ENCODE measurements at places on chromosomes 2 and 18.

DNA sequence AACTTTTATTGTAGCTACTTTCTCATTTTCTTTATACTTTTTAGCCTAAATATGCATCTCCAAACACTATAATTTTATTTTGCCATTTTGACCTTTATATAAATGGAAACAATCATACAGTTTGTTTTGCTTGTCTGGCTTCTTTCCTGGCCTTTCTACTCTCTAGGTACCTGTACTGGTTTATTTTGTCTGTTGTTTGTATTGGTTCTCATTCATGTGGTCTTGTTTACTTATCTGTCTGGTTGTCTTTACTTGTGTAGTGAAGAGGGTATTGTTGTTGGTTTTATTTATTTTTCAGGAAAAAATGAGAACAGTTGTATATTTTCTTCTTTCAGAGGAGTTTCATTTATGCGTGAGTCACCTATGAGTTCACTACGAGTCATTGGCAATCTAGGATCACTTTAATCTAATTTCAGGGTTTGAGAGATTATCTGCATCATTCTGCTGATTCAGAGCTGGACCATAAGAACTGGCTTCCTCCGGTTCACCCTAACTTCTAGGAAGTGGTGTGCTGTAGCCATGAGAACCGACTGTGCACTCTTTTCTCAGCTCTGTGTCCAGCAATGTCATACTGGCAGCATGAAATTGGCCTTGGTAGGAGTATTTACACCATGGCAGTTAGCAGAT, 33.1 kb upstream of the HDAC4 start:
- DNase-seq, result no peak

DNA sequence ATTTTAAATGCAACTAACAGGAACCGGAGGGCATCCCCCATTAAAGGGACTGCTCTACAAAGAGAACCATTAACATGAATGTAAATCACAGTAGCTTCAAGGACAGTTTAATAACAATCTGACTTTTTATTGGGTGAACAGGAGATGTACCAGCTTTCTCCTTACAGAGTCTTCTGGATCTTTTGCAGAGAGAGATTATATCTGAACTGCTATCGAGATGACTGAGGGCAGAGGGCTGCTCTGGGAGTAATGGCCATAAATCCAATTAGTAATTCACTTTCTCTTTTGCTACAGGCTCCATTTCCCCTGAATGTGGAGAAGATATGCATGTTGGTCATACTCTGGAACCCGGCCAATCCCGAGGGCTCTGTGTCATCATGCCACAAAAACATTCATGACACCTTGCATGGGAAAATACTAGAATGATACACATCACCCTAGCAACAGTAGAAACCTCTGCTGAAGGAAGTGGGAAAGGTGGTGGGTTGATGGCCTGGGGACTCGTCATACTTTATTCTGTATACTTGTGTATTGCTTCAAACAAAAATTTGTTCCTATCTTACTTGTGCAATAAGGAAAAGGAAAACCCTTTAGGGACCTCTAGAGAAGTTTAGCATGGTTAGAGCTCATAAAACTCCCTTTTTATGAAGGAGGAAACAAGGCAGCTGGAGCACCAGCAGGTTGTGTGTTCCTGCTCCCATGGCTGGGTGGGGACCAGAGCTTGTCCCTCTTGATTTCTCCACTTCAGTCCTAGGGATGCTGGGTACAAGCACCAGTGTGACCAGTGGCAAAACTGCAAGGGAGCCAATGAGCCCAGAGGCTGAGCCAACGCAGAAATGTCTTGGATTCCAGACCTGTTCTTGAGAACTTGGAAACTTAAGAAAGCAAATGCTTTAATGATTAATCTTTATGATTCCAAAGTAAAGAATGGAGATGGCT, 26.0 kb downstream of the CTAGE1 start:
- peak; percentile 78 for DNase-seq

GRCh38 chr2:160372585-160372984, 121.0 kb downstream of the RBMS1 start:
- no peak for DNase-seq

DNA sequence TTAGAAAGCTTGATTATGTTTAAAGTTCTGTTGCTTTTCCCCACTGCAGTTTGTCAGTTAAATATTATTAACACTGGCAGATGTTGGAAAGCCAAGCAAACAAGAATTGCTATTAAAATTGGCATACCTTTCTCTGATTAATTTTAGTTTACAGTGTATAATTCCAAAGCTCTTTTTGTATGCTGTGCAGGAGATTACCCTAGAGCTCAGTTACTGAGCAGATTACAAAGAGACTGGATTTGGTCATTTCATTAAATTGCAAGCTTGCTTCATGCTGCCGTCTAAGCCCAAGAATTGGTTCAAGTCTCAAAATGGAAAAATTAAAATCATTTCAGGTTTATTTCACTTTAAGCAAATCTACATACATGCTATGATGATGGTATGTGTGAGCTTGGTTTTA, 2.3 kb downstream of the ASAP2 start:
- no peak for DNase-seq

DNA sequence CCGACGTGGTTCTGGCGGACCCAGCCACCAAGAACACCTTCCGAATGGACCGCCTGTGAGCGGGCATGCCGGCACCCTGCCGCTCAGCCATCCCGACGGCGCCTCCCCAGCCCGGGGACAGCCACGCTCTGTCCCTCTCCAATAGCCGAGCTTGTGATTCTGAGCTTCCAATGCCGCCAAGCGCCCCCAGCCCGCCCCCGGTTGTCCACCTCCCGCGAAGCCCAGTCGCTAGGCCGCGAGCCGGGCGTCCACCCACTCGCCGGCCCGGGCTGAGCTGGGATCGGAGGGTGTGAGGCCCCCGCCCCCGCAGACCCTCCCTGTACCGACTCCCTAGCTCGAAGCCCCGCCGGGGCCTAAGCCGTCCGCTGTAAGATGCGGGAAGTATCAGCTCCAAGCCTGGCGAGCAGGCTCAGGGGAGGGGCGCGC, 1195.1 kb upstream of the CHAC2 start:
- no peak for DNase-seq

GRCh38 chr18:63098018-63098981, 221.3 kb downstream of the BCL2 start:
- DNase-seq, result no peak

GRCh38 chr18:72878143-72878542, 10.4 kb upstream of the NETO1 start:
- no peak for DNase-seq

DNA sequence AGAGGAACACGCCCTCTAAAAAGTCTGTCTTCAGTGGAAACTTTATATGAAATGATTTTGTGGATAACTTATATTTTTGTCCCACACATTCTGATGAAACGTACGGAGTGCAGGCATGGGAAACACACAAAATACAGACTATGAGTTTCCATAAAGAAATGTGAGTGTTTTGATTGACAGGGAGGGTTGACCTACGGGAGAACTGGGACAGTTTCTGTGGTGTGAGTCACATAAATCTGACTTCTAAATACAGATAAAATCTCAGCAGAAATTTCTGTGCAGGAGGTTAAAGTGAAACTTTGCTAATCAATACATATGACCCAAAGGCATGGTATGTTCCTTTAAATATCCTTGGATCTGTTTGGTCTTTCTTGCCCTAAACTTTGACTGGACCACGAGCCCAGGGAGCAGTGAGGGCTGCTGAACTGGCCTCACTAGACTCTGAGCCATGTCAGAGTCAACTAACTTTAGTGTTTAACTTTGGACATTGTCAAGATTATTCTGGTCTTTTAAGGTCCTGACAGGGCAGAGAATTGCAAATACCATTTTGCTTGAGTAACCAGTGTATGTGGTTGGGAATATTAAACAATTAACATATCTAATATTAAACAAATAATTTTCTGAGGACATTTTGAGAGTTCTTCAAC, 206.9 kb upstream of the LYPD1 start:
- no peak for DNase-seq

DNA sequence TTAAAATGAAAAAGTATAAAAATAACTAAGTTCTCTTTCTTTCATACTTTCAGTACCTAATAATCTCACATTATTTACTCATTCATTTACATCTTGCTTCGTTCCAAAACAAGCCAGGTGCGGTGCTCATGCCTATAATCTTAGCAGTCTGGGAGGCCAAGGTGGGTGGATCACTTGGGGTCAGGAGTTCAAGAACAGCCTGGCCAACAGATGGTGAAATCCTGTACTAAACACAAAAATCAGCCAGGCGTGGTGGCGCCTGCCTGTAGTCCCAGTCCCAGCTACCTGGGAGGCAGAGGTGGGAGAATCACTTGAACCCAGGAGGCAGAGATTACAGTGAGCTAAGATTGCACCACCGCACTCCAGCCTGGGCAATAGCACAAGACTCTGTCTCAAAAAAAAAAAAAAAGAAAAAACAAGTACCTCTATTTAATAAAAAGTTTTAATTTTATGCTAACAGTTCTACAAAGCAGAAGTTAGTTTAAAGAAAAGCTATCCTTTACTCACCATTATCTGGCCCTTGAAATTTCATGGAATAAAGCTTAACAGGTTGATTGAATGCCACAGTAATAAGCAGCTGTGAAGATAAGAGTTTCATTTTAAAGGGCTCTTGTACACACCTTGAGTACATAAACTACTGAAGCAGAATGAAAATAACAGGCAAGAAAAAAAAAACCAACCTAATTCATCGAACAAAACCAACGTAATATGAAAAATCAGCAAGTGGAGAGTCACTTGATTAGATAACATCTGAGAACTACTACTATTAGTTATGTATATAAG, 22.5 kb downstream of the TXNL1 start:
- peak; percentile 61 for DNase-seq

DNA sequence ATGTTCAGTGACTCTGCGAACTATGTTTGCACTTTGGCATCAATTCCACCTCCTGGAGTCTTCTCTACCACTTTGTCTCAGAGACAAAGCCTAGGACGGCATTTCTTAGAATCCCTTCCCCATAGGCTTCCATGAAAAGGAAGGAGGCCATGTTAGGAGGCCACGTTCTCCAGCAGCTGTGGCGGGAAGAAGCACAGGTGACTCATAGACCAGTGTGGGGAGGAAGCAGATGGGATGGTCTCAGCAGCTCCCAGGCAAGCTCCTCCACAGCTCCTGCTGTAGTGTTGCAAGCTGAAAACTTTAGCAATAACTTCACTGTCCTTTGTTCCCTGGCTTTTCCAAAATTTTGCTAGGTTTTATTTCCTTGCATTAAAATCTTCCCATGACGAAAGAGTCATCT, 781.3 kb upstream of the ID2 start:
- DNase-seq, result no peak

- DNase-seq, result no peak
These were observed 2.4 kb upstream of the COX7A2L start for GRCh38 chr2:42363413-42363812.

- no peak for DNase-seq
These were observed 45.1 kb downstream of the LPIN2 start for GRCh38 chr18:2967820-2968219.

GRCh38 chr18:46793565-46793964, 36.7 kb upstream of the ST8SIA5 start:
- DNase-seq, result no peak

GRCh38 chr2:60465736-60466135, 87.7 kb downstream of the BCL11A start:
- DNase-seq, result no peak

DNA sequence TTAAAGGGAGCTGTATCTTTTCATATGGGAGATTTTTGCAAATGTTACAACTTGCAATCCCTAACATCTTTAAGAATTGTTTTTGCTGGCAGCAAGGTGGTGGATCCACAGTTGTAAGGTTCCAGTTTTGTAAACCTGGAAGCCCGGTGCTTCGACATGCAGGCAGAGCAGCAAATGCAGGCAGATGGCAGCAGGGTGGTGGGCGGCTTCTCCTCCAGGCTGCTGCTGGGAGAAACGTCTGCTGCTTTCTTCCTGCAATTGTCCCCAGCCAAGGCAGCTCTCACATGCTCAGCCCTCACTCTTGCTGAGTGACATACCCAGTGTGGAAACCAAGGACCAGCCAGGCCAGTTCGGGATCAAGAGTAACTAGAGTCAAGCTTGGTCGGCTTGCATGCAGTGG, 166.0 kb downstream of the SEPTIN10 start:
- no peak for DNase-seq

DNA sequence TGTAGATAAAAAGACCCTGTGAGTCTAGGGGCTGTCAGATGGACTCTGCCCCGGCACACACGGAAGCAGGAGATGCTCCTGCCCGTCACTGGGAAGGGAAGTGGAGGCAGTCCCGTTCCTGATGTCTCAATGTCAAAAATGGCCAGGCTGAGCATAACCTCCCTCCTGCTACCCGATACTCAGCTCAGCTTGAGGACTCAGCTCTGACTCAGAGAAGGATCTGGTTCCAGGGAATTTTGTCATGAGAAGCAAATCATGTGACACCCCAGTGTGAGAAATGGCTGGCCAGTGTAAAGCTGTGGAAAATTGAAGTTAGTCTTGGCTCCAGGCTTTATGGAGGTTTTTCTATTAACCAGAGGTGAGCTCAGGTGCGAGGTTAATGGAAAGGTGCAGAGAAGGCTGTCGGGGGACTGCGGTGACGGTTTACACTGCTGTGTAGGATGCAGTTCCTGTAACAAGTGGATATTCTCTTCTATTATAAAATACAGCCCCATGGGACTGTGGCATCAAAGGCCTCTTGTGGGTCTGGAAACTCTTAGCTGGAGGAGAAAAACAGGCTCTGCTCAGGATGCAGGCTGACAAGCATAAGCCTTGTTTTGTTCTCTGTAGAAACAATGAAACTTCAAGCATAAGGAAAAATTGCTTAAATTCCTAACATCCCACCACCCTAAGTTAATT, 24.7 kb upstream of the AGAP1 start:
- peak; percentile 31 for DNase-seq

DNA sequence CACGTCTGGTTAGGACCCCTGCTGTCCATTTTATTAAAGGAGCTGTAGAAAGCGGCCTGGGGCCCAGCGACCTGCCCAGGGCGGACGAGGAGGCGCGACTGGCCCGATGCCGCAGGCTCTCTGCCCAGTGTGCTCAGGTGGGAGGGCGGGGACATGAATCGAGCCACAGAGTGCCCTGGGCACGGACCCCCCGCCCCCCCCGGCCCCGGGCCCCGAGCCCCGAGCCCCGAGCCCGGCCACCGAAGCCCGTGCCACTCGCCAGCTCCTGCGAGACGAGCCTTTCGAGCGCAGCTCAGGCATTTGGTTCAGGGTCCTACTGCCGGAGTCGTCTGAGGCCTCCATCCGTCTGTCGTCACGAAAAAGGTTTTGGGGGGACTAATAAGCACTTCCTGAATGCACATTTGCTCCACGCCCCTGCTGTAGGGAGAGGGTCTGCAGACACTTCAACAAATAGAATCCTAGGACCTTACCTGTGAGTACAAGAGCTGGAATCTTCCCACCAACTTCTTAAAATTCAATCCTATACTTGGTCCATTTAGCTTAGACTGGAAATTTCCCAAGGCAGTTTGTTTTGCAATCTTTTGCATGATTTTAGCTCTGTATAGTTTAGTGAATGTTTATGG, 602 bp upstream of the ADAM17 start:
- no peak for DNase-seq
